Activated CD4-positive, alpha-beta T cell treated with anti-CD3 and anti-CD28 coated beads, Interleukin-2, amount 10 ng/mL, durations not matched to agents 24 days and 14 days (primary cell): ENCODE measurements at places on chromosomes 5 and 9. TPM values are rescaled to one million over a fixed set of nuclear protein-coding genes. Genes with fewer than 3 reads are reported as not detected.
A peak's percentile ranks its signal among the peaks of the same experiment; 100 is the strongest.

SPDL1 gene
- total RNA-seq: 36.9 and 38.5 TPM in 2 replicates

- peak; percentile 84 for DNase-seq
These were observed 282.1 kb downstream of the CRB2 start for GRCh38 chr9:123637945-123638634.

GRCh38 chr5:98909363-98909762 lies 19.4 kb downstream of the CHD1 start:
- no peak for DNase-seq

DNA sequence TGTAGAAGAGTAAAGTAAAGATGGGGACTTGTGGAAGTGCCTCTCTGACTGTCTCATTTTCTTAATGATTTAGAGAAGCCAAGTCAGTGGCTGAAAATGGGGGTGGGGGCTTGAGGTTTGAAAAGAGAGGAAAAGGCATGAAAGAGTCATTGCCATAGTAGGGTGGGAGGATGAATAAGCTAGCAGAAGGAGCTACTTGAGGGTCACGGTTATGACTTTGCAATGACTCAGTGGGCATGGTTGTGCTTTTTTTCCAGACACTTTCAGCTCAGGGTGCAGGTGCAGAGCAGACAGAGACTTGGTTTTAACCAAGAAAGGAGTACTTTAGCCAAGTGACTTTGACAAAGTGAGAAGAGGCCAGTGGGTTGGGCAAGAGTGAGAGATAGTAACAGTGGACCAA lies 117.8 kb downstream of the PTTG1 start:
- peak; percentile 64 for DNase-seq

GRCh38 chr9:127293328-127293727 lies 28.8 kb downstream of the GARNL3 start:
- no peak for DNase-seq
